Cardiac muscle cell (in vitro differentiated cells and primary cell): ENCODE measurements at places on chromosomes 1 and 21.

- no peak for DNase-seq
Observed at GRCh38 chr1:203133970-203134725, 6.6 kb downstream of the ADORA1 start.

- DNase-seq: no peak
Observed at GRCh38 chr1:65146908-65147423, 1.0 kb upstream of the AK4 start.

DNA sequence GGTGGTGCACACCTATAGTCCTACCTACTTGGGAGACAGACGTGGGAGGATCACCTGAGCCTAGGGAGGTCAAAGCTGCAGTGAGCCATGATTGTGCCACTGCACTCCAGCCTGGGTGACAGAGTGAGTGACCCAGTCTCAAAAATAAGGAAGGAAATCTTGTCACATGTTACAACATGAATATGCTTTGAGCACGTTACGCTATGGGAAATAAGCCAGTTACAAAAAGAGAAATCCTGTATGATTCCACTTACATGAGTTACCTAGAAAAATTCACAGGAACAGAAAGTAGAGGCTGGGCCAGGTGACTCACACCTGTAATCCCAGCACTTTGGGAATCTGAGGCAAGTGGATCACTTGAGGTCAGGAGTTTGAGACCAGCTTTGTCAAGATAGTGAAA, 6.7 kb upstream of the PADI6 start:
- DNase-seq: no peak

GRCh38 chr1:155889566-155889965, 21.6 kb downstream of the RIT1 start:
- no peak for DNase-seq

- no peak for DNase-seq
Observed at GRCh38 chr21:26614251-26614650, 41.2 kb upstream of the CYYR1 start.

DNA sequence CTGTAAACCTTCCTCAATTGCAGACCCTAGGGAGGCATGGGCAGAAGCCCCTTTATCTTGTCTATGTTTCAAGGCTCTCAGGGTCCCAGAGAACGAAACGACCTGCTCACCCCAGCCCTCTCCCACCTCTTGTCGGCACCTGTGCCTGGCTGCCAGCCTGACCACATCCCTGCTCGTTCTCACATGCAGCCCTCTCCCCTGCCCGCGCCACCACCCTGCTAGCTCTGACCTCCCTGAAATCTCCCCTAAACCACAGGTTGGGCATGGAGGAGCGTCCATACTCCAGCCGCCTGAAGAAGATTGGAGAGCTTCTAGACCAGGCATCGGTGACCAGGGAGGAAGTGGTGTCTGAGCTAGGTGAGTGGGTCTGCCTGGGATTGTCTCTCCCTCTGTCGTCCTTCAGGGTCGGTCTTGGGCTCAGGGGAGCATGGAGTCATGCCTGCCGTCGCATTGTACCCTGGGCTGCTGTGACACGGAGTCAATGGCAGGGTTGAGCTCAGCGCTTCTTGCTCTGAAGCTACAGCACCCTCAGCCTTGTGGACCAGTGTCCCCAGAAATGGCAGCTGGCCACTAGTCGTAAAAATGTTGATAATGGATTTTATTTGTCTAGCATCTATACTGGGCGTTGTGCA, 3.6 kb downstream of the ADPRS start:
- DNase-seq: no peak

DNA sequence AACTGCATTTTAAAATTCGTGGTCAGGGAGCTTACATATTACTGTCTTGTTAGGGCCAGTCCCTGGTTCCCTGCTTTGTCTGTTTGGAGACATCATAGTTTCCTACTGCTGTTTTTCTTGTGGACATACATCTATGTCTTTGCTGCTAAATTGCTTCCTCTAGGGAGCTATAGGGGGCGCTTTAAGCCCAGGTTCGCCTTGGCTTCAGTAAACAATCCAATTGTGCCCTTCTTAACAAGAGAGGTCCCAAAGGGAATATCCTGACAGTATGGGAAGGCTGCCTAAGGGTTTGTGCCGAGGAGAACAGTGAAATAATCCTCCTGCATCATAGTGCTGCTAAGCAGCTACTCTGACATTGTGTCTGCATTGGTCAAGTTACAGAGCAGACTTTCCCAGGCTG, 112.5 kb downstream of the USH2A start:
- peak; percentile 73 for DNase-seq

- DNase-seq: no peak
Observed at GRCh38 chr21:46009951-46010705, 28.6 kb downstream of the COL6A1 start.

DNA sequence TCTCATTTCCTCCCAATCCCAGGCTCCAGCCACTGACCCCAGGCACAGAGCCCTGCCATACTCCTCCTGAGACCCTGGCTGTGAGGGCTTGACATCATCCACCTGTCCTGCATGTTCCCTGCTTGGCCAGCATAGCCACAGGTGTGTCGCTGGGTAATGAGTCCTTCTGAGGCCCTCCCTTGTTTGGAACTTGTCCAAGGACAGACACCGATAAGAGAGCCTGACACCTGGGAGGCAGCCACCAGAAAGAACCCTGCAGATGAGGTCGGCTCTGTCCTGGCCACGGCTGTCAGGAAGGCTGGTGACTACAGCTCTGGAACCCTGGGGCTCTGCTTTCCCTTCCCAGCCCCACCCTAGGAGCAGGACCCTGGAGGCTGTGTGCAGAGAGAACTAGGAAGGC, 34.6 kb downstream of the TMEM63A start:
- DNase-seq: no peak

DNA sequence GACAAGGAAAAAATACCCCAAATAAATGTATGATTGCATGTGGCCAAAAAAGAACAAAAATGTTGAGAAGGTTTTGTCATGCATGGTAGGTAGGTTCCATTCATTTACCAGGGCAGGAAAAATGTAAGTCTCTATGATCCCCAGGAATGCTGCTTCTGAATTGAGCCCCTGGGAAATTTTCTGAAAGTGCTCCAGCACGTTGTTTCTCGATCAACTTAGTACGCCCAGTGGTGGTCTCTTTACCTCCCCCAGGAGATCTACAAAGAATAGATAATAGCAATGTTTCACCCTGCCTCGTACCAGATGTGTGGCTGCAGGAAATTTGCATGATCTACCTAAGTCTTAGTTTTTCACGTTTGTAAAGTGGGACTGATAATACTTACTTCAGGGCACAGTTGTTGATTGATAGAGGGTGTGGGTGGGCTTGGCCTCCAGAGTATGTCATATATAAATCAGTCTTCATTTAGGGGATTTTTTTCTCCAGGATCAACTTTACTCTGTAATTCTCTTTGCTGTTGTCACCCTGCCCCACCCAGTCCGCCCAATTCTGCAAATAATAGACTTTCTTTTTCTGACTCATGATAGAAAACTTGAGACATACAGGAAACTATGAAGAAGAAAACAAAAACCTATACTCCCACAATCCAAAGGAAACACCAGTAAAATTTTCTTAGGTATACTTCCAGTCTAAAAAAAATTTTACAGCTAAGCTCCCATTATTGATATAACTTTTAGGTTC, 462.0 kb upstream of the RUNX1 start:
- no peak for DNase-seq

- DNase-seq: no peak
Observed at GRCh38 chr1:178065250-178065649, 28.7 kb upstream of the RASAL2 start.

DNA sequence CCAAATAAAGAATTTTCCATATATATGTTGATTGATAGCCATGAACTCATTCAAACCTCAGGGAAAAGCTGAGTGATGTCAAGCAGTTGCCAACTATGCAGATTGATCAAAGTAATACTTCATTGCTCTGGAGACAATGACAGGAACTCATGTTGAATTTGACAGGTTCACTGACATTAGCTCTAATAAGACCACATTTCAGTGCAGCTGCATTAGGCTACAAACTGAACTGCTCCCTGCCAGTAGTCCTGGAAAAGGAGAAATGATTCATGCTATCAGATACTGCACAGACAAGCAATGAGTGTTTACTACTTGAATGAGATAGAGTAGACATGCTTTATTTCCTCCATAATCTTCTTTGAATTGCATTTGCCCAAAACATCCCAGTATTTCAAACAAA, 948.4 kb downstream of the MRPL39 start:
- no peak for DNase-seq

GRCh38 chr21:38126666-38127303, 130.0 kb upstream of the KCNJ15 start:
- DNase-seq: peak; percentile 54

DNA sequence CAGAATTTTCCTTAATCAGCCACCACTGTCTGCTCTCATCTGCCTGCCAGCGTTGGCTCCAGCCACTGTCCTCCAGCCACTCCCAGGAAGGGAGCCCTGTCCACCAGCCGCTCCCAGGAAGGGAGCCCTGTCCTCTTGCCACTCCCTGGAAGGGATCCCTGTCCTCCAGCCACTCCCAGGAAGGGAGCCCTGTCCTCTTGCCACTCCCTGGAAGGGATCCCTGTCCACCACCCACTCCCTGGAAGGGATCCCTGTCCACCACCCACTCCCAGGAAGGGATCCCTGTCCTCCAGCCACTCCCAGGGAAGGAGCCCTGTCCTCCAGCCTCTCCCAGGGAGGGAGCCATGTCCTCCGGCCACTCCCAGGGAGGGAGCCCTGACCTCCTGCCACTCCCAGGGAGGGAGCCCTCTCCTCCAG, 726.5 kb downstream of the PTPRU start:
- no peak for DNase-seq
